ENCODE measurements at places on chromosomes 12 and 14.

- no peak for DNase-seq
Observed at GRCh38 chr12:109203480-109203879, 87.1 kb downstream of the ACACB start.

DNA sequence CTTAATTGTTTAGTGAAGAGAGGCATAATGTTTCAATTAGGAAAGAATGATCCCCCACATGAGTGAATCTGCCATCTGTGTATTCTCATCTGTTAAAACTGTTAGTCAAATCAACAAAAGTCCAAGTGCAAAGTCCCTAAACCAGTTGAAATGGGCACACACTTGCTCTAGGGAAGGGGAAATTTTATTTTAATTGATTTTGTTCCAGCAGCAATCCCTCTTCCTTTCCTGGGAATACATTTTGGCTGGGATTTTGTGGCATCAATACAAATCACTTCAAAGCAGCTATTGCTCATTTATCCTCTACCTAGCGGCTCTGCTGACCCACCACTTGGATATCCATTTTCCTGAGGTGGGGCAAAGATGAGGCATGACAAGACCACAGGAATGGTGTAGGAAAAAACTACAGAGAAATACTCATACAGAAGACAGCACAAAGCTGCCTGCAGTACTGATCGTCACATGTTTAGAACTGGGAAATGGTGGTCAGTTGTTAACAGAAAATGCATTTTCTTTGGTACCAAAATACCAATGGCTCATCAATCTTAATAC lies 9.8 kb upstream of the SSTR1 start:
- no peak for DNase-seq

DNA sequence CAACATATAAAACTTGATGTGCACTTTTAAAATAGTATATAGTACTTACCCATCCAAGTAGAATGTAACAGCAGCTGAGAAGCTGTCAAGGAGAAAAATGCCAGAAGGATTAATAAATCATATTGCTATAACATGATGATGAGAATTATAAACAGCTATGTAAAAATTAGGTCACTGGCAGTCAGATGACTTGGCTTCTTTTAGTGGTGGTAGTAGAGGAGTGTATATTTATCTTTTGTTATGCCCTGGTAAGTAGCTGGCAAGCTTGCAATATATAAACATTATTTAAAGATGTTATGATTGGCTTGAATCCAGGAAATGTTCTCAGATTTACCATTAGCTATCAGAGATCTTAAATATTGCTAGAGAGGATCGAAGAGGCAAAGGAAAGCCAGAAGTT lies 471.0 kb upstream of the MGAT4C start:
- no peak for DNase-seq

DNA sequence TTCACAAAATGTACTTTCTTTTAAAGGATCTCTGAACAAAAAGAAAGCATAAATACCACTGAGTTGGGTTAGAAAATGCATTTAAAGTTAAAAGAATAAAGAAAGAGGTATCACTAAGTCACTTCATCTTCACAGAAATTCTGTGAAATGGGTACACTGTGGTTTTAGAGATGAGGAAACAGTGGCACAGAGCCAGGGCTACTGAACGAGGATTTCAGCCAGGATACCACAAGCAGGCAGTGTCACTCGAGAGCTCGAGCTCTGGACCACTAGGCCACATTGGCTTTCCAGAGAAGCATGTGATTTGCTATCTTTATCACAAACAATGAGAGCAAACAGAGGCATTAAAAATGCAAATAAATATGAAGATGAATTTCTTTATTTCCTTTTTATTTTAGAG lies 51.0 kb downstream of the WDHD1 start:
- no peak for DNase-seq

DNA sequence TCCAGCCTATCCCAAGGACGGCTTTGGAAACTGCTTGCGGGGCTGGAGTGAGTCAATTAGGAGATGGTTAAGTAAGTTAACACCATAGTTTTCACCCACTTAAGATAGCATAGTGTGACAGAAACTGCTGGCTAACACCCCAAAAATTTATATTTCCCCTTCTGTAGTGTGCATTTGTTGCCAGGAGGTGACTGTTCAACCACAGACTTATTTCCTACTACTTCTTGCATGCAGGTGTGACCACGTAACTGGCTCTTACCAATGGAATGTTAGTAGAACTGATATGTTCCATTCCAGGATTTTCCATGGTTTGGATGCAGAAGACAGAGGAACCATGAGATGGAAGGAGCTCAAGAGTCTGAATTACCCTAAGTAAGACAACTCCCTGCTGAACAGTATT lies 52.9 kb upstream of the SLC35F4 start:
- no peak for DNase-seq

GRCh38 chr12:63164911-63165310 lies 13.9 kb upstream of the AVPR1A start:
- no peak for DNase-seq

DNA sequence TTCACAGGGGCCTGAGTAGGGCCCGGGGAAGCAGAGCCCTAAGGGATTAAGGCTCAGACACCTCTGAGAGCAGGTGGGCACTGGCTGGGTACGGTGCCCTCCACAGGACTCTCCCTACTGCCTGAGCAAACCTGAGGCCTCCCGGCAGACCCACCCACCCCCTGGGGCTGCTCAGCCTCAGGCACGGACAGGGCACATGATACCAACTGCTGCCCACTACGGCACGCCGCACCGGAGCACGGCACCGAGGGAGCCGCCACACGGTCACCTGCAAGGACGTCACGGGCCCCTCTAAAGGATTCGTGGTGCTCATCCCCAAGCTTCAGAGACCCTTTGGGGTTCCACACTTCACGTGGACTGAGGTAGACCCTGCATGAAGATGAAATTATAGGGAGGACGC lies 7.1 kb downstream of the LTBR start:
- no peak for DNase-seq

DNA sequence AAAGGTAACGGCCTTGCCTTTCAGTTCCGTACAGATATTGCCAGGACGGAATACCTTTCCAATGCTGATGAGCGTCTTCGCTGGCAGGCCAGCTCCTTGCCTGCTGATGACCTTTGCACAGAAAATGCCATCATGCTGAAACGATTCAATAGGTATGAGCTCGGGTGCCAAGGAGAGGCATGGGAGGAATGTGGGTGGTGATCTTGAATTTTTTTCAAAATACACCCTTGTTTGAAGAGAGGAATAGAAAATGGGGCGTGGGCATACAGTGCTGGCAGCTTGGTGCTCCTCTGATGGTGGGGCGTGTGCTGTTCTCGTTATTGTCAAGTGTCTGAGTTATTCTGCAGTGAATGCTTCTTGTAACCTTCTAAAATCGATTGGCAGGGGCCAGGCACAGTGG lies 52.5 kb downstream of the HSP90AA1 start:
- DNase-seq: no peak

- DNase-seq: no peak
Observed at GRCh38 chr14:89330236-89331002, 86.6 kb downstream of the FOXN3 start.

- DNase-seq: no peak
Observed at GRCh38 chr14:69153873-69154270, 953 bp upstream of the DCAF5 start.

GRCh38 chr12:64142382-64142781 lies 79.7 kb downstream of the KICS2 start:
- no peak for DNase-seq

DNA sequence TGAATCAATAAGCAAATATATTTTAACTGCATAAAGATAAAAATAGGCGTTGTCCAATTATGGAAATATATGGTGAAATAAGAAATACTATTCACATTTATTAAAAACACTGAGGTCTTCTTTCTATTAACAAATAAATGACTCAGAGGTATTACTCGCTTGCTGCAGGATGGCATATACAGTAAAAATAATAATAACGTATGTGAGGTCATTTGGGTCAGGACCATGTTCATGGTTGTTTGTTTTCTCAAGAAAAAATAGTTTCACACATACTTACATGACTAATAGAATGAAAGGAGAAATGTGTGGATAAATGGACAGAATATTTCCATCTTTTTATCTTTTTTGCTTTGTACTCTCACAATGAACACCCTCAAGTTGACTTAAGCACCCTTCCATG lies 46.5 kb upstream of the RTL1 start:
- DNase-seq: no peak

DNA sequence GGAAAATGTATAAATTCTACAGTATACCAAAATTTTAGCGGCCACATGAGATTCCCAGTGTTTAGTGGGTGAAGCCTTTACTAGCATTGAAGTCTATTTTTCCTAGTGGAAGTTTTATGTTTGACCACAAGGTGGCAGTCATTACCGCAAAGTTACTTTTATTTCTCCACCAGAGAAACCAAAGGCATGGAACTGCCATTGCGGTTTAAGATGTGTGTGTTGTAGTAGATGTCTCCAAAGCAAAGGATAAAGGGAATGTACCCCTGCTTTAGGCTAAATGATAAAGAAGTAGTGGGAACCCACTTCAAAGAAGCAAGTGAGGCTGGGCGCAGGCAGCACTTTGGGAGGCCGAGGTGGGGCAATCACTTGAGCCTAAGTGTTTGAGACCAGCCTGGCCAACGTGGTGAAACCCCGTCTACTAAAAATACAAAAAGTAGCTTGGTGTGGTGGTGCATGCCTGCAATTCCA lies 140.5 kb downstream of the PRKCH start:
- no peak for DNase-seq

GRCh38 chr14:20769421-20769820 lies 1.2 kb downstream of the EDDM3B start:
- no peak for DNase-seq

DNA sequence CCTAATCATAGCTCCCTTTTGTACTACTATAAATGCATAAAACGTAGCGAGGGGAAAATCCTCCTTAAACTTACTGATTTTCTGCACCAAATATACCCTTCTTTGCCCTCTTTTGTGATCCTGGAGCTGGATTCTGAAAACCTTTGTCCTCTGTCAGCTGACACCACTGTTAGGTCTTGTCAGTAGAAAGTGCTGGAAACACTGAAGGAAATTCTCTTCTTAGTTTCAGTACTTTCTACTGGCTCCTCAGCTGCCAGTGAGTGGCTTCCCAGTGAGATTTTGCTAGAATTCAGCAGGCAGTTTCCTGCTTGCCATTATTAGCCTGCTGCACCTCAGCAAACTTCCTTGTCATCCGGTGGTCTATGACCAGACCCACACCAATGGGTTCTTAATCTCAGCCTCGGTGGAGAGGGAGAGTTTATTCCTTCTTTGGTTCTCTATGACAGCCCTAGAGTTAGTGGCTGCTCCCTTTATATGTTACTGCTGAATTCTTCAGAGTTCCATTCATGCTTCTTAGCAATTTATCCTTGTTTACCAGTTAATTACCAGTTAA lies 476.2 kb downstream of the FSCB start:
- DNase-seq: no peak

GRCh38 chr12:101110866-101111265 lies 99.2 kb downstream of the SLC5A8 start:
- no peak for DNase-seq

GRCh38 chr14:99257673-99258221 lies 14.2 kb downstream of the BCL11B start:
- DNase-seq: no peak

- no peak for DNase-seq
Observed at GRCh38 chr12:53624458-53624857, 1.7 kb downstream of the ATF7 start.

DNA sequence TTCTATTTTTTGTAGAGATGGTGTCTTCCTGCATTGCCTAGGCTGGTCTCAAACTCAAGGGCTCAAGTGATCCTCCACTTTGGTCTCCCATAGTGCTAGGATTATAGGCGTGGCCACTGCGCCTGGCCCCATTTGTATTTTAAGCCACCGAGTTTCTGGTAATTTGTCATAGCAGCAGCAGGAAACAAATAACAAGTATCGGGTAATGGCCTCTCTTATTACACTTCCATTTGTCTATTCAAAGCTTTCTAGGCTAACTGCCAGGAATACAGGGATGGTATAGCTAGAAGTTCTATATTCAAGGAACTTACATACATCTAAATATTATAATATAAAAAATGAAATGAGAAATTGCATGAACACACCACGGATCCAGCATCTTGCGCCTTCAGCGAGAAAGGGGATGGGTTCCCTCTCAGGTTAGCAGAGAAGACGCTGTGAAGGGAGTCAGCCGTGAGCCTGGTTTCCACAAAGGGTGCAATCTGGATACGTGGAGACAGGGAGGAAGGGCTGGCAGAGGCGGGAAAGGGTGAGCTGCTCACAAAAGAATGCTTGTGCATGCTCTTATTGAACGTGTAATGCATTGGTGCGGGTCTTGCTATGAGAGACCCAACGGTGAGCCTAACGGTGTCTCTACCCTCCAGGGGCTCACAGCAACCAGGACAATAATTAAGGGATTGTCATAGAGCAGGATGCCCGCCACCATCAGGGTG lies 9.5 kb downstream of the BDKRB1 start:
- DNase-seq: no peak

DNA sequence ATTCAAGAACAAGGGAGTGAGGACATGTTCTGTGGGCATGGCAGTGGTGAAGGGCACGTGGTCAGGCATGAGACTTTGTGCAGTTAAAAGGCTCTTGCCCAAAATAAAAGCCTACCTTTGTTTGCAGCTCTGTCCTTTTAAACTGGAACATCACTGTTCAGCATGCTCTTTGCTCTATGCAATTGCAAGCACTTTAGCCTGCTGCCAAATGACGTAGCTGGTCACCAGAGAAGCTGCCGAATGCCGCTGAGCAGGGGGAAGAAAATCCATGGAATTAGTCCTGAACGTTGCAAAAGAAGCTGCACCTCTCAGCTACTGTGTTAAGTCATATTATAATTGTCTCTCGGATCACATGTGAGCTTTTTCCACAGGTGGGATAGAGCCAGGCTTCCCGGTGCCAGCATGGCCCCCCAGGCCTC lies 176.3 kb upstream of the DIO2 start:
- DNase-seq: no peak

DNA sequence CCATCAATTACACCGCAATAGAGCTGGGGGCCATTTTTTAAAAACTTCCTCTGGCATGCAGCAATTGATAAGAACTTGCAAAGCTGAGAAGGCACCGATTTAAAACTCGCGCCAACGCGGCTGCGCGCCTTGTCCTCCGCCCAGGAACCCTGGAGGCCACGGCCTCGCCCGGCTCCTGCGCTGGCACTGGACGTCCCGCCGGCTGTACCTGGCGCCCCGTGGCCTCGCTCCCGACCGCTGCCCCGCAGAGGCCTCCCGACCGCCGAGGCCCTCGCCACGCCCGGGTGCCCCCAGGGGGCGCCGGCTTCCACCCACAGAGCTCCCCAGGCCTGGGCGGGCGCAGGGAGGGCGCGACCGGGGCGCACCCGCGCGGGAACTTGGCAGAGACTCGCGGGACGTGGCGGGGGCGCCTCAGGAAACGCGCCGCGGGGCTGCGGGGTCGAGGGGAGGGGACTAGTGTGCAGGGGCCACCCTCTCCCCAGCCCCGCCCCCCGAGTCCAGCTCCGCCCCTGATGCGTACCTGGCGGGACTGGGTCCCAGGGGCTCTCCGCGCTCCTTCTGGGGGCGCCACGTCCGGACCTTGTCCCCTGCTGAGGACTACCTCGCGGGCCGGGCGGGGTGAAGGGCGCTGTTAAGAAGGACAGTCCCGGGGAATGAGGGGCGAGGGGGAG lies 65.7 kb downstream of the TNFAIP2 start:
- no peak for DNase-seq

- DNase-seq: no peak
Observed at GRCh38 chr12:24561411-24561871, 387.5 kb downstream of the BCAT1 start.

All from sciatic nerve (tissue), 2 donors.